Fibroblast of skin of right biceps (primary cell): ENCODE measurements at places on chromosomes 2 and 18.
A peak's percentile ranks its signal among the peaks of the same experiment; 100 is the strongest.

- DNase-seq, result peak; percentile 22
Observed at GRCh38 chr2:8408560-8409460, 273.0 kb upstream of the ID2 start.

- no peak for DNase-seq
Observed at GRCh38 chr2:117679952-117680351, 134.5 kb upstream of the DDX18 start.

DNA sequence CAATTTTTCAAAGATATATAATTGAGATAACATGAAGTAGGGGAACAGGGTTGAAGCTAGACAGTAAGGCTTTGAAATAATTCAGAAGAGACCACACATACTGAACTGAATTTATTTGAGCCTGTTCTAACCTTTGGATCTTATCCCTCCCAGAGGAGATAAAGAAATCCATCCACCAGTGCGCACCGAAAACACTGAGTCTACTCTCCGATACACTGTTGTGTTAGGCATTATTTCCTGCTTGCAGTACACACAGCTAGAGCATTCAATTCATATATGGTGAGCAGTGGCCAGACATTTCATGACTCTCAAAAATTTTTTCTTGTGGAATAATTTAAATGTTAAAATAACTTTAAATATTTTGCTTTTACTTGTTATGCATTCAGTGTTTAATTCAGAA lies 342.7 kb downstream of the GPD2 start:
- DNase-seq, result no peak

- DNase-seq, result no peak
Observed at GRCh38 chr2:16767789-16768476, 102.3 kb upstream of the CYRIA start.

DNA sequence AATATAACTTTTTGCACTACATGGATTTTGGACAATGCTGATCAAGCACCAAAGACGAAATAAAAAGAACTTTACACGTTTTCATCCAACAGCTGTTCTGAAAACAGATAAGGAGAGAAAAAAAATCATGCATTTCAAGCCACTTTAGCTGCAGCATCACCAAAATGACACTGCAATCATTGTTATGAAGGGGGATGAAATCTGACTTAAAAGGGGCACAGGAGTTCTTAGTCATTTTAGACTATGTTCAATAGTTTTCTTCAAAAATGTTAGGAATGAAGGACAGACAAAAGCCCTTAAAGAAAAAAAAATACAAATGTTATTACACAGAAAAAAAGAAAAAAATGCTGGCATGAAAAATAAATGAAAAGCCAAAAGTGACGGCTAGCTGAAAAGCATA lies 71.2 kb downstream of the CUL3 start:
- DNase-seq, result peak; percentile 24

DNA sequence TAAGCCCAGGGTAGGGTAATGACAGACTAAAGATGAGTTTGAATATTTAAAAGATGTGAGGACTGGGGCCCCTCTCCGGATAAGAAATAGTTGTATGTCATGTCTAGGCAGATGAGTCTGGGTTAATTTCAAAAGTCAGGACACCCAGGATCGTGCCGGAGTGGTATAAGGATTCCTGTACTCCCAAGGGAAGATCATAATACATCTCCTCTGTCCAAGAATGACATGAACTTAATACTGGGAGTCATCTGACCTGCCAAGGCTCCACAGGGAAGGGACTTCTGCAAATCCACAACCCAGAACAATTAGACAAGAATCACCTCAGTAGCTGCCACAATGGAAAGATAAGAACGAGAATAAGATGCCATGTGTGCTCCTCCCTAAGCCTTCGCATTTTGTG lies 17.1 kb downstream of the RPRM start:
- no peak for DNase-seq
